ENCODE measurements at places on chromosomes 11 and 22. TPM values are rescaled to one million over a fixed set of nuclear protein-coding genes. Genes with fewer than 3 reads are reported as not detected.
A peak's percentile ranks its signal among the peaks of the same experiment; 100 is the strongest.

DNA sequence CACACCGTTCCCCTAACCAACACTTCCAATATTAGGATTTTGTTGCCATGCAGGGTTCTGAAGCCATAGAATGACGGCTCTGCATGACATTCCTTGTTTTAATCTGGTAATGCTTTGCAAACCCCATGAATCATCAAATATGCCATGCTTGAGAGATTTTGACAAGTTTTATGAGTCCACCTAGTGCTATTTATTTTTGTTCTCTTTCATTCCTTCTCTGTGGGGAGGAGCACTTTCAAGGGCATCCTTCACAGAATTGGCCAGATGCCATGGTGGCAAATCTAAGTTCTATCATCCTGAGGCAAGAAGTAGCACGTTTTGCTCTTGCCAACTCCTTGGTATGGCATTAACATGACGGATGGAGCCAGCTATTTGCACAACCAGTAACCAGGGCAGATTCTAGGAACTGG is 268.4 kb downstream of the FAM76B start:
- peak; percentile 65 for DNase-seq

GRCh38 chr11:94018721-94019120 is 2.4 kb upstream of the HEPHL1 start:
- DNase-seq, result no peak

- peak; percentile 59 for DNase-seq
These were observed 485.0 kb upstream of the KIRREL3 start for GRCh38 chr11:127485541-127485940.

GRCh38 chr11:69442012-69442806 is 39.3 kb upstream of the LINC01488 start:
- DNase-seq, result peak; percentile 27

DNA sequence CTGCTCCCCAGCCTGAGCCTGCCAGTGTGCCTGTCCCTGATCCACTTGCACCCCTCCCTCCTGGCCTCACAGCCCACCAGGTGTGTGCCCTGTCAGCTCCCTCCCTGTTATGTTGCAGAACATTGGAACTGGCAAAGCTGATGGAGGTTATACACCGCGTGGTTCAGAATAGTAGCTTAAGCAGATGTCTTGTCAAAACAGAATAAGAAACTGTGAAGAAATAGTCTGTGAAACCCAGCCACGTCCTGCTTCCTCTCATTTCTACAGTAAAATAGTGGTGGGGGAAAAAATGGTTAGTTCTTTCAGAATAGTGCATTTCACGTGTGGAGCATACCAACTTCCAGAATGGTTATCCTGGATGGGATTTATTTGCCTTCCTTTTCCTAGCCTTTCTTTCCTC is 161.2 kb upstream of the NAV2 start:
- DNase-seq, result no peak

TCN2 gene
- polyA plus RNA-seq, result 12.0 TPM

DNA sequence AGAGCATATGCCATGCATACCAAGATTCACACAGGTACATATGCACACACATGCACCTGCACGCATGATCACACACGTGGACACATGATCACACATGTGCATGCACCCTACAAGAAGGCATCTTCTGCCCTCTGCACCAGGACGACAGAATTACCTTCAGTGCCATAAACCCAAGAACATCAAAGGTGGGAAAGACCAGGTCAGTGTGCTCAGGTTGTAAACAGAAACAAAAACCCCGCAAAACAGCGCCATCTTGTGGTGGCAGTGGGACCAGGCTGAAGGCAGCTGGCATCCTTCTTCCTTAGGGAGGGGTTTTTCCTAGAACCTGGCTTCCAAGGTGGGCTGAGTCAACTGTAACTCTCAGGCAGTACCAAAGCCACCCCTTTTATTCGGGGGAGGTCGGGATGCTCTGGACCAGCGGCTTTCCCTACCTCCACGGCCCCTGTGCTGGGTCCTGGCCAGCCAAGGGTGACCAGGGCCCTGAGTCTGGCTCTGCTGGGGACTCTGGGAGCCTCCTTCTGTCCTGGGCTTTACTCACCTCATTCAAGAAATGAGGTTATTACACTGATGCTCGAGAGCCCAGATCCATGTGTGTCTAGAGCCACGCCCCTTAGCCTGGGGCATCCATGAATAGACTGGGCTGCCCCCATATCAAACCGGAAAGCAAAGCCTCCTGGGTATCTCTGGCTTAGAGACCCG is 69.4 kb upstream of the FGF3 start:
- peak; percentile 57 for DNase-seq

MMP12 gene
- 0.27 TPM for polyA plus RNA-seq

DNA sequence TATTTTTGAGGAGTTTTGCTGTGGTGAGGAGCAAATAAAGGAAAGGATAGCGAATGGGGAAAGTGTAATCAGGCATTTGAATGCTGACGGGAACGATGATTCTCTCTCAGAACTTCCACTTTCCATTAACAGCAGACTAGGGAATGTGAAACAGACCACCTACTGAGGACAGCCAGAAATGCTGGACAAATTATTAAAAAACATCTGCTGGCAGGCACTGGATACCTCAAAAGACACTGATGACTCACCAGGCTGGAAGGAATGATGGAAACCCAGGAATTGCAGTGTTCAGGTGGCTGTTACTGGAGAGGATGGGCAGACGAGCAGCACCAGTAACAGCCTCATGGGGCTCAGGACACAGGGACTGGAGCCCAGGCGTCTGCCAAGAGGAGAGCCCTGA is 33.4 kb downstream of the PLA2G6 start:
- DNase-seq, result peak; percentile 20

GRCh38 chr11:61828379-61828628 is 204 bp downstream of the FADS2 start:
- DNase-seq, result no peak

PANX3 gene
- not detected for polyA plus RNA-seq

GRCh38 chr11:8261921-8262551 is 1.6 kb downstream of the LMO1 start:
- no peak for DNase-seq

GRCh38 chr11:126997641-126998040 is 2.9 kb downstream of the KIRREL3 start:
- no peak for DNase-seq

DNA sequence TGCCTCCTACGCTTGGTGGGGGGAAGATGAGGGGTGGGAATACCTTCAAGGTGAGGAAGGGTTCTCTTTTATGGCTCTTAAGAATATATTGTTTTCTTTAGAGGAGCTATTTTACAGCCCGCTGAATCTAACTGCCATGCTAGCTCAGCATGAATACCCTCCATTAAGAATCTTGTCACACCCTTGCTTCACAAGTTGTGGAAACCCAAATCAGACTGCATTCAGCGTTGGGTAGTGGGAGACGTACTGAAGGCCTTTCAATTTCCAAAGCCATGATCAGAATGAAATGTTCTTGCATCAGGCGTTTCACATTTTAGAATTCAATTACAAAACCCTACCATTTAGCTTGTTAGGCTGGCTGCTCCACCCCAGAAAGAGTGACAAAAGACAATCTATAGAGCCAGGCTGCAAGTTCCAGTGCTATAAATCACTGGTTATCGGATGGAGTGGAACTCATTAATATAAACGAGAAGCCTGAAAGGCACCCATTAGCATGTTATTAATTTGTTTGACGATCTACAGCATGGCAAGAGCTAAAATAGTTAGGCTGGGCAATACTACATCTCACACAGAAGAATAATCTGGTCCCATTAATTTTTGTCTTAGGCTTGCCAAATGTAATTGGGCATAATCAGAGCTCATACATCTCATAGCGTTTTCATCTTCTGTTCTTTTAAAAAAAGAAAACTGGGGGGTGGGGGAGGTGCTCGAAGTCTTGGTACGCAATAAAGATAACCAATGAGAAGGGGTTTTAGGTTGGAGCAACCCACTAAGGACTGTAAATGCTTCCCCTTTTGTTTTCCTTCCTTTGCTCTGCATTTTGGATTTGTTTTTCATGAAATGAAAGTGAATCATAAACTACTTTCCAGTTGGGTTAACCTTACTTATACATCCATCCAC is 57.5 kb downstream of the ABTB2 start:
- DNase-seq, result no peak

OR6T1 gene
- polyA plus RNA-seq, result not detected

ANKK1 gene
- polyA plus RNA-seq, result not detected

GRCh38 chr11:88105526-88105925 is 69.7 kb downstream of the RAB38 start:
- no peak for DNase-seq

DNA sequence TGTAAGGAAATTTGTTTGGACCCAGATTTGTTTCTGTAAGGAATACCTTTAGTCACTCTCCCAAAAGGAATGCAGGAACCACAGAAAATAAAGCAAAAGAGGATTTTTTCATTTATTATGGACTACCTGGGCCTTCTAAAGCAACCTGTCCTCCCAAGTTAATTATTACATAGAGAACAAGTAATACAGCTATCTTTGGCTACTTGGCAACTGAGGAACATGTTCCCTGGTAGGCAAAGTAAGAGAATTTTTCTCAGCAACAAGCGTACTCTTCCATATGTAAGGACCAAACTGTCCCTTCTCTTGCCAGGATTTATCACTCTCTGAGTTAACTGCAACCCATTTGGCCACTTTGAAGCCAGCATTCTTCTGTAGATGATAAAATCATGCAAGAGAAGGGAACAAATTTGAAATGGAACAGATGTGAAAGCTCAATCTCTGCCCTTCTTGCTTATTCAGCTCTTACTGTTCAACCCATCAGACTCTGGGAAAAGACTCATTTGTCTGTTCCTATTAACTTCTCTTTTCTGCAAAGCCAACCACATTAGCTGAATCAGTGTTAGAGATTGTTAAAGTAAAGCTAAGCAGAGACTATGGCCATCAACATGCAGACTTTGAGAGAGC is 190.2 kb downstream of the SWAP70 start:
- no peak for DNase-seq

DNA sequence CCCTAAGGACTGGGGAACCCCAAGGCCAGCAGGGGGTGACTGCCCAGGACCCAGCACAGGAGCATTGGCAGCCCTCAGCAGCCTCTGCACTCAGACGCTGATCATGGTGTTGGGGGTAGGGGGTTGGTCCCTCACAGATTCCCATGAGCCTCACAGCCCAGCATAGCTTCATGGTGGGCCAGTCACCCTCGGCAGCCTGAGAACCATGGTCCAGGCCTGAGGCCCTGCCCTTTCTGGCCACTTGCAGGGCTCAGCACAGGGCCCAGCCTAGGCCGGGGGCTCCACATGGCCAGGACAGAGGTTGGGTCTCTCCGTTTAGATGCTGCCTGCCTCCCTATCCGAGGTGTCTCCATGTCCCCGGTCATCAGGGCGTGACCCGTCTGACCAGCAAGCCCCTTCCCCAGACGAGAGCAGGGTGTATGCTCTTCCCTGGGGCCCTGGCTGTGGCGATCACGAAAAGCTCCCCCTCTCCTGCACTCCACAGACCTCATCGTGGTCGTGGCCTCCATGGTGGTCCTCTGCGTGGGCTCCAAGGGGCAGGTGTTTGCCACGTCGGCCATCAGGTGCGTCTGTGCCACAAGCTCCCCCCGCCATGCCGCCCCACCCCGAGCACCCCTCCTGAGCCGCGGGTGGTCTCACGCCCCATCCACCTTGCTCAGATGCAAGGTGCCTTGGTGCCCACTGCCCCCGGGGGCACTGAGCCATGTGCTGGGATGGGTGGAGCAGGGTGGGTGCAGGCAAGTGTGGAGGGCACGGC is 126.2 kb downstream of the KCNQ1 start:
- DNase-seq, result no peak

FGF19 gene
- polyA plus RNA-seq, result not detected

YPEL4 gene
- polyA plus RNA-seq, result 0.59 TPM

DNA sequence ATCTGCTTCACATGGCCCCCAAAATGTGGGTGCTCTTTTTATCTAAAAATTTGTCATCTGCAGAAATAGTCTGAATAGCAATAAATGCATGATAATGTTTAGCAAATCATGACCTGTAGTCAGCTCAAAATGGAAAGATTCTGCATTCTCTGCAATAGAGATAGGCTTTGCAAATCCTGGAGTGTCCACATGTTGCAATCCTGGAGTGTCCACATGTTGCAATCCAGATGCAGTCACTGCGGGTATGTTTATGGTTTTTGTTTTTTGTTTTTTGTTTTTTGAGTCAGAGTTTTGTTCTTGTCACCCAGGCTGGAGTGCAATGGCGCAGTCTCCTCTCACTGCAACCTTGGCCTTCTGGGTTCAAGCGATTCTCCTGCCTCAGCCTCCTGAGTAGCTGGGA is 20.2 kb upstream of the LRRC32 start:
- peak; percentile 75 for DNase-seq

DNA sequence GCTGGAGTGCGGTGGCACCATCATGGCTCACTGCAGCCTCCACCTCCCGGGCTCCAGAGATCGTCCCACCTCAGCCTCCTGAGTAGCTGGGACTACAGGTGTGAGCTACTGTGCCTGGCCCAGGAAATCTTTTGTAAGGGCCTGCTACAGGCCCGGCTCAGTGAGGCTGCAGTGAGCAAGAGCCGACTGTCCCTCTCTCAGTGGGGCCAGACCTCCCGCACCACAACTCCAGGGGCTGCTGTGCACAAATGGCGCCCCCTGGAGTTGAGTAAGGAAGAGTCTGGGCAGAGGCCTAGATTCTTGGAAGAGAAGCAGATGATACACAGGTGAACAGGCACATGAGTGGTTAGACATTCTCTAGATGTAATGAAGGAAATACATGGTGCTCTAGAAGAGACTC is 7.0 kb downstream of the SERHL2 start:
- no peak for DNase-seq

DNA sequence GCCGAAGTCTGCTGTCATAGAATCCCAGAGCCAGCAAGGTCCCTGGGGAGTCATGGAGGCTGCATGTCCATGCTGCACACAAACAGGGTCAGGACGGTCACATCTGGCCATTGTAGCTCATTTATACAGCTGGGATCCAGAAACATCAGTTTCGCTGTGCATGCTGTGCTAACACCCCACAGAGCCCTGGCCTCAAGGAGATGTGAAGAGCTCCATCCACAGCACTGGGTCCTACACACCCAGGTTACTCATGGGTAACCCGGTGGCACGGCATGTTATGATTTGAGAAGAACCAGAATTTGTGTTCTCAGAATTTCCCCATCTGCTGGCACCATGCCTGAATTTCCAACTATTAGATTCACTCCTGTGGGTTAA is 146.3 kb upstream of the ARHGAP20 start:
- DNase-seq, result no peak

DNA sequence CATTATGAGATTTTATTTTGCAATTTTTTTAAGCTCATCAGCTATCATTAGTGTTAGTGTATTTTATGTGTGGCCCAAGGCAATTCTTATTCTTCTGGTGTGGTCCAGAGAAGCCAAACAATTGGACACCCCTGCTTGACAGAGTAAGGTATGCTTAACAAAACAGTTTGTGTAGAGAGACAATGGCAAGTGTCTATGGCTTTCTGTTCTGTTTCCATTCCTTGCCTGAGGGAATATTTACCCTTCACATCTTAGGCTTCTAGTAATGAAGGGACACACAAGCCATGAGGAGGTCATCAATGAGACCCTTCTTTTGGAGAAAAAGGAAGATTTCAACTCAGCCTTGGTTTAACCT is 1278.4 kb upstream of the TENM4 start:
- no peak for DNase-seq

KRTAP5-9 gene
- polyA plus RNA-seq, result not detected

GRCh38 chr11:86617502-86617901 is 54.9 kb downstream of the ME3 start:
- peak; percentile 70 for DNase-seq

- no peak for DNase-seq
These were observed 125.7 kb downstream of the WT1 start for GRCh38 chr11:32309530-32310213.

All from fibroblast of lung (primary cell).